Stimulated activated CD8-positive, alpha-beta memory T cell treated with anti-CD3 and anti-CD28 coated beads, Interleukin-7, amount 100 ng/mL, for 48 hours (primary cell): ENCODE measurements at places on chromosomes 12 and 14.

DNA sequence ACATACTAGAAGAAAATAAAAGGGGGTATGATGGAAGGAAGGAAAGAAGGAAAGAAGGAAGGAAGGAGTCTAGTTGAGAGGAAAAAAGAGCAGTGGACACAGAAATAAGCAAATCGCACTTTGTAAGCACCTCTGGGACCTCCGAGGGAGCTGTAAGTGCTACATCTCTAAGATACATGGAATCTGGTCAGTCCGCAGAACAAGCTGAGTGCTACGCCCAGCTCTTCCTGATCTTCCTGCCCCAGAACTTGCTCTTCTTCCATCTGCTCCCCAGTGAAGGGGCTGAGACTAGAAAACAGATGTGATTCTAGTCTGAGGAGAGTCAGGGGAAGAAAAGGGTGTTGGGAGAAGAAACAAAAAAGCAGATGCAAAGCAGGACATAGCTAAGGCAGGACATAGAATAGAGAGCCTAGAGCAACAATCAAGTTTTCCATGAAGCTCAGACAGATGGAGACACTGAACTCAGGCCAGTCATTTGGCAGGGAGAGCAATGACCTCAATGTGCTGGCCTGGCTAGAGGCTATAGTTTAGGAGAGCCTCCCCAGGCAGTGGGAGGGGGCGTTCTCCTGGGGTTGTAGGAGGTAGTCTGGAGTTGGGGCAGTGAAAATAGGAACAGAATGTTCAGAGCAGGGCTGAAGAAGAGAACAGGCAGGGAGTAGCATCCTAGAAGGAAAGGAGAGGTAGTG, 1.7 kb upstream of the MFAP5 start:
- no peak for DNase-seq

- no peak for DNase-seq
These were observed 16.1 kb downstream of the SCAF11 start for GRCh38 chr12:45974171-45974719.

DNA sequence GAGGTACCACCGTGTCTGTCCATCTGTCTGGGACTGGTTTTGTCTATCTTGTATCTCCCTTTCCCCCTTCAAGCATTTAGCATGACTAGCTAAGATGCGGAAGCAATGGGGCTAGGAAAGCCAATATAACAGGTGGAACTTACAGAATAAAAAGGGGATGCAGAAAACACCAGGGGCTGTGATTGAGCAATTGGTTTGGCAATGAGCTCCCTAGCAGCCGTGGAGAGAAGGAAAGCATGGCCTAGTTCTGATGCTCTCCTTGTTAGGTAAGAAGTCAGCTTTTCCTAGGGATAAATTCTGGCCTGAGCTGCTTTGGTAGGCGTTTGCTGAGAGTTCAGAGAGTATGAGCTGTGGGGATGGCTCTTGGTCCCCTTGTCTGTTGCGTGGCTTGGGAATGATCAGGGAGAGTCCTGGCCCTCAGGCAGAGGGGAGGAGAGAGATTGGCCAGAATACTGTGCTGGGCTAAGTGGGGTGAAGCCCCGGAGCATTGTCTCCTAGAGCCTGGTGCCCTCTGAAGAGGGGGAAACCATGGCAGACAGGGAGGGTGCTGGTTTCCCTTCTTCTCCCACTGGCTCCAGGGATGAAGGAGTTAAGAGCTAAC, 7.1 kb downstream of the SETD1B start:
- DNase-seq, result no peak

DNA sequence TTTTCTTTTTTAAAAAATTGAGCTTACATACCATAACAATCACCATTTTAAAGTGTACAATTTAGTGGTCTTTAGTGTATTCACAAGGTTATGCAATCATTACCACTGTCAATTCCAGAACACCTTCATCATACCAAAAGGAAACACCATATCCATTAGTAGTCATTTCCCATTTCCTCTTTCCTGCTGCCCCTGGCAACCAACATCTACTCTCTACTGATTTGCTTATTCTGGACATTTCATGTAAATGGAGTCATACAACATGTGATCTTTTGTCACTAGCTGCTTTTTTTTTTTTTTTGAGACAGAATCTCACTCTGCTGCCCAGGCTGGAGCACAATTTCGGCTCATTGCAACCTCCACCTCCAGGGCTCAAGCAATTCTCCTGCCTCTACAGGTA, 66.8 kb upstream of the CFL2 start:
- DNase-seq, result no peak

DNA sequence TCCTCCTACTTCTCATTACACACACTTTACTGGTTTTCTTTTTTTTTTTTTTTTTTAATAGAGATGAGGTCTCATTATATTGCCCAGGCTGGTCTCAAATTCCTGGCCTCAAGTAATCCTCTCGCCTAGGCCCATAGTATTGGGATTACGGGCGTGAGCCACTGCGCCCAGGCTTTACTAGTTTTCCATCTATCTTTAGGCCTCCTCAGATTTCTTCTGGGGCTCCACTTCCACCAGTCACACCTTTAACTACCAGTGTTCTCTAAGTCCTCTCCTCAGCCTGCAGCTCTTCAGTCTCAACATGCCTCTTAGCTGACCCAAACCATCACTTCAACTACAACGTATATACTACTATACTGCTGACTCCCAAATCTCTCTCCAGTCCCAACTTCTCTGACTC, 10.4 kb downstream of the R3HDM2 start:
- DNase-seq, result no peak

DNA sequence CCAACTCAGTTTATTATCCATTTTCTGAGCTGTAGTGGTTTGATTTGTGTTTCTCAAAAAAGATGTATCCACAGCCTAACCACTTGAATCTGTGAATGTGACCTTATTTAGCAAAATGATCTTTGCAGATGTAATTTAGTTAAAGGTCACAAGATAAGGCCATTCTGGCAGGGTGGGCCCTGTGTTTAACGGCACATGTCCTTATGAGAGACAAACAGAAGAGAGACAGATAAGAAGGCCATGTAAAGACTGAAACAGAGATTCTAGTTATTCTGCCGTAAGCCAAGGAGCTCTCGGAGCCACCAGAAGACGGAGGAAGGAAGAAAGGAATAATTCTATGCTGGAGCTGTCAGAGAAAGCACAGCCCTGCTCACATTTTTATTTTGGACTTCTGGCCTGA, 374.2 kb downstream of the PRKD1 start:
- DNase-seq, result no peak

DNA sequence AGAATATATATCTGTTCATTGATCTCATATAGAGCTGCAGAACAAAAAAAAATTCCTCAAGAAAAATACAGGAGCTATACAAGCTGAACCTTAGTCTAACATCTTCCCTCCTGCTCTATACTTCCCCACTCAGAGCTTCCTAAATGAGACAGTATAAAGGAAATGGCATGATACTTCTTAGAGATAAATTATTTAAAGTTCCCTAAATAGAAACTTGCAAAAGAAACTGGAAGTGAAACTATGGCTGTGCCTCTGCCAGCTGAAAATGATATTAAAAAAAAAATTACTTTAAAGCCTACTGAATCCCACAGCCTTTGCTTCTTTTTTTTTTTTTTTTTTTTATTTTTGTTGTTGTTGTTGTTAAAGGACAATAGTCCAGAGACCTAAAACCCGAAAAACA, 11.6 kb upstream of the NEK9 start:
- no peak for DNase-seq

GRCh38 chr12:57241402-57242310, 9.3 kb downstream of the STAC3 start:
- DNase-seq, result no peak

DNA sequence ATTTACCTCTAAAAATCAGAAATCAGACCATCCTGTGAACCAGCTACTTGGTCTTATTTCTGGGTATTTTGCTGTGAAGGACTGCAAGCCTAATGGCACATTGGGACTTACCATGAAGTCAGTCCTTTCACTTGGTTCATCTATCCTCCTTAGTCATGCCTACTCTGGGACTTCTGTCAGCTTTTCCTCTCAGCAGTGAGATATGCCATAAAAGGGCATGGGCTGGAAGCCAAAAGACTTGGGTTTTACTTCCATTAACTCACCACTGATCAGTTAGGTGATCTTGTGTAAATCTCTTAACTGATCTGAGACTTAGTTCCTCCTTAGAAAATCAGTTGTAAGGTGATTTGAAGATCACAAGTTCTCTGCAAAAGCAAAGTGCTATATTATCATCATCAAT, 116.5 kb downstream of the PAH start:
- no peak for DNase-seq

DNA sequence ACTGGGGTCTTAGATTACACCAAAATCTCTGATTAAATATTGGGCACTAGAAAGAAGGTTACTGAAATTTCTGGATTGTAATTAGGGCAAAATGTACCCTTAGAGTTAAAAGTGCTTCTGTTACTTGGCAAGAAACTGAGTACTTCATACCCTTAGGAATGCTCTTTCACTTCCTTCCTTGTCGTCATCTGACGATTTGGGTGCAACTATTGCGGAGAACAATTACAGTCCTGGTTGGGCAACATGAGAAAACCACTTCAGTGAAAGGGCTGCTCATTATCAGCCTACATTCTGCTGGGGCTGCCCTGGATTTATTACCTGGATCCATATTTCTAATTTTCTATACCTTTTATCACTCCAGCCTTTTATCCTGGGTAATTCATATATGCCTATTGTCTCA, 348.5 kb upstream of the MDGA2 start:
- no peak for DNase-seq

DNA sequence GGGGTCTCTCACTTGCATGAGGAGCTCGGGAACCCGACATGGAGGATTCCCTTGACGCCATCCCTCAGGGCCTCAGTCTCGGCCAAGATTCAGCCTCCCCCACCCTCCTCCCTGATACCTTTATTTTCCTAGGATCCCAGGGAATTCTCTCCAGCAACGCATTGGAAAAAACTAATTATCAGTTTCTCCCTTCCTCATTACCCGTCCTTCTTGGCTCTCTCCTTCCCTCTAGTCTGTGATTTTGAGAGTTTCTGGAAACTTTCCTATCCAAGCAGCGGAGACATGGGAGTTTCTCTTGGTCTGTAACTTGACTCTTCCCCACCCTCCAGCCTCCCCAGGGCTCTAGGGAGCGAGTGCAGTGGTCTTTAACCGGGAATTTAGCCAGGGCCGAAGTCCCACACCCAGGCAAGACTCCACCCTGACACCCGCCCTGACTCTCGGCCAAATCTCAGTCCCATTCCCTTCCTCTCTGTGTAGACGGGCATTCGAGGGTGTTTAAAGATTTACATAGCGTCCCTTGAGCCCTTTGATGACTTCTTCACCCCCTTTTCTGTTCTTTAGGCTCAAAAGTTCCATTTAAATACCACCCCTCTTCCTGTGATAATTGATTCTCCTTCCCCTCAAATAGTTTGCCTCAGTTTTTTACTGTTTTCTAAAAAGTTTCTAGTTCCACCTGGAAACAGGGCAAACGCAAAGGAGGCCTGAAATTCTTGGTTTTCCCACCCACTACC, 6.7 kb downstream of the HOXC5 start:
- DNase-seq, result no peak

- no peak for DNase-seq
These were observed 193.0 kb upstream of the PWP1 start for GRCh38 chr12:107492393-107493134.

GRCh38 chr12:120939523-120939922, 35.4 kb upstream of the SPPL3 start:
- no peak for DNase-seq

- DNase-seq, result no peak
These were observed 200.5 kb downstream of the GXYLT1 start for GRCh38 chr12:41944216-41944615.

DNA sequence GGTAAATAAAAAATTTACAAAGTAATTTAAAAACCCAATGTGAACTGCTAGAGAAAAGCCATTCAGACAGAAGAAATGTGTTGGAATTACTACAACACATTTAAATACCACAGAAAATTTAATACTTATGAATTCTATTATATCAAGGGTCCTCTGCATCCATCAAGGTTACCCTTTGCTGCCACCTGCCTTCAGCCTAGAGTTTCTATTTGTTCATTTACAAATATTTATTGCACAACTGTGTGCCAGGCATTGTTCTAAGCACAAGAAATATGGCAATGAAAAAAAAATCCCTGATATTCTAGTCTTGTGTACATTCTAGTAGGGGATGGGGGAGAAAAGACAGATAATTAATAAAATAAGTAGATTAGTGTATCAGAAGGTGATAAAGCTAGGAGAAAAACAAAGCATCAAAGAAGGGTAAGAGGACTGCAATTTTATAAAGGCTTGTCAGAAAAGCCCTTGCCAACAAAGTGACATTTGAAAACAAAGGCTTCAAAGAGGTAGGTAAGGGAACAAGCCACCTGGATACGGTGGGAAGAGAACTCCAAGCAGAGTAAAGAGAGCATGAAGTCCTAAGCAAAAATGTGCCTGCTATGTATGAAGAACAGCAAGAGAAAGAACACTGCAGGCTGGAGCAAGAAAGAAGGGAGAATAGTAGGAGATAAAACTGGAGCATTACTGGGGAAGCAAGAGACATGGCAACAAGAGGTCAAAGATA, 59.1 kb upstream of the SLC6A13 start:
- DNase-seq, result no peak

GRCh38 chr12:42237853-42238239, 202 bp downstream of the YAF2 start:
- DNase-seq, result no peak

GRCh38 chr14:100341301-100342031, 18.3 kb downstream of the SLC25A47 start:
- DNase-seq, result peak; percentile 12

DNA sequence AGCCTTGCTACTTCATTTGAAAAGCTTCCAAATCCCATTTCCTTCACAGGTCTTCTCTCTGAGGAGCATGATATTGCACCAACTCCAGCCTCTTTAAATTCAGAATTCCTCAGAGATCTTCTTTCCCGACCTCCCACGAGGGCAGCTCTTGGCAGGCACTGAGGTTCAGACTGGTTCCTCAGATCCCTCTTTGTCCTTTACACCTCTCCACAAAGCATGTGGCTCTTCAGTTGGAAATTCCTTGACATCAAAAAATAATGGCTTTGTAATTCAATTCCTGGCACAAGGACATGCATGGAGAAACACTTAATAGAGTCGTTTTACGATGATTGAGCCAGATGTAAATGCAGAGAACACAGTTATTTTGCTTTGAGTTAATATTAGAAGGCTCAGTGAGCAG, 63.2 kb upstream of the TMX1 start:
- DNase-seq, result no peak

- no peak for DNase-seq
These were observed 37.5 kb upstream of the MIS18BP1 start for GRCh38 chr14:45290547-45290946.
